ENCODE measurements at places on chromosomes 13 and 19.

DNA sequence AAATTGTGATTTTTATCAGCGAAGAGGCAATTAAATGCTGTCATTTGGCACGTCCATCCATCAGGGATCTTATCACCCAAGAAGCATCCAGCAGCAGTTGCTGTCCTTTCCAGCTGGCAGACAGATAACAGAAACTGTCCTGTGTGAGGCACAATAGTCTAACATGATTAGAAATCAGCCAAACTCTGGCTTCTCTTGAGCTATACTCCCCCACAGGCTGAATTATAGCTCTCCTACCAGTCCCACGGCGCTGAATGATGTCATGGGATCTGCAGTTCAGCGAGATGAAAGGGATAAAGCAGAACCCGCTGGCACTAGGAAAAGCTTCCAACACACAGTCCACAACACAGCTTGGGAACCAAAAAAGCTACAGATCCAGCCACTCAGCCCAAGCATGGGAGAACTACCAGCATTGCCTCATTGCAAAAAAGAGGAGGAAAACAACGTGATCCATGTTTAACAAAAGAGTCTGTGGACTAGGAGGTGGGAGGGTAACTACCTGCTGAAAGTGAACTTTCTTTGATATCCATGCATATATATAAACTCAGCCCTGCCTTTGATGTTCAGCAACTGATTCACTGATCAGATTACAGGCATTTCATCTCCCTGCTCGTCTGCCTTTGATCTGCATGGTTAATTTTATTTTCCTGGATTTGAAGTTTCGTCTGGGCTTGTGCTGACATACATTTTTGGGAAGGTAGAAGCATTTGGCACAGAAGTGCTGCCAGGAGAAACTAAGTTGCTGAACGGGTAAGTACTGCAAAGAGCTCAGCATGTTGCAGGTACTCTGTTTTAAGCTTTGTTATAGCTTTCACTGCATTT, at the start of gene TNFRSF19:
TSS of gene TNFRSF19 (plus strand) at position 314 of the 822 bp plus-strand sequence. CDS start 19,772 bp downstream, outside the sequence.
- peak; percentile 11 for DNase-seq

GRCh38 chr19:2678044-2678671, 24.3 kb downstream of the GNG7 start:
- no peak for DNase-seq

- no peak for DNase-seq
Measured at GRCh38 chr13:59211606-59212005, 952.1 kb downstream of the DIAPH3 start.

- peak; percentile 40 for DNase-seq
Measured at GRCh38 chr19:55160128-55160985, 2.8 kb upstream of the TNNI3 start.

GRCh38 chr13:98647121-98647520, 70.2 kb upstream of the STK24 start:
- no peak for DNase-seq
